ENCODE measurements at places on chromosomes 13 and 19.

- DNase-seq = no peak
Observed at GRCh38 chr13:21613791-21614190, 9.8 kb upstream of the MICU2 start.

DNA sequence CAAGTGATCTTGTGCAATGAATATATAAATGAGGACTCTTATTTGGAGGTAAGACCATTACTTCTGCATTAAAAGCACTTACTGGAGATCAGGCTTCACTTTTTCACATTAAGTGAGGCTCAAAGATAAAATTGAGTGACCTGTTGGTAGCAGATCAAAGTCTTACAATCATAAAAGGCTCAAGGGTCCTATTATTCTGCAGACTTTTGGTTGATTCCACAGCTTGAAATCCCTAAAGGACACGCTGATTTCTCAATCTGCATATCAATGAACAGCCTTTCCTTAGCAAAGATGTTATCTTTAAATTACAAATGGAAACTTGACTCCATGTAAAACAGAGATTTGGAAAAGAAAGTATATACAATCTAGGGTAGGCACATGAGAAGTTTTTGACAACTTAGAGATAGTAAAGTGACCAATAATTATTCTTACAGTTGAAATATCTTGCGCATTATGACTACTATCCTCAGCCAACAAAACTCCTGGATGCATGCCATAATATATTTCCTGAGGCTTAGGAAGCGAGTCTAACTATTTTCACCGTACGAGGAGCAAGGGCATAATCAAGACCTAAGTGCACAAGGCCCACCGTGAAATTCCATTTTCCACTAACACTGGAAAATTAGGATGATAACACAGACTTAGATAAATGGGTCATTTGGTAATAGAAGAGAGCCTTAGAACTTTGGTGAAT lies 640.7 kb downstream of the LIG4 start:
- DNase-seq = no peak

- DNase-seq = no peak
Observed at GRCh38 chr13:94122300-94122915, 357.1 kb downstream of the DCT start.

DNA sequence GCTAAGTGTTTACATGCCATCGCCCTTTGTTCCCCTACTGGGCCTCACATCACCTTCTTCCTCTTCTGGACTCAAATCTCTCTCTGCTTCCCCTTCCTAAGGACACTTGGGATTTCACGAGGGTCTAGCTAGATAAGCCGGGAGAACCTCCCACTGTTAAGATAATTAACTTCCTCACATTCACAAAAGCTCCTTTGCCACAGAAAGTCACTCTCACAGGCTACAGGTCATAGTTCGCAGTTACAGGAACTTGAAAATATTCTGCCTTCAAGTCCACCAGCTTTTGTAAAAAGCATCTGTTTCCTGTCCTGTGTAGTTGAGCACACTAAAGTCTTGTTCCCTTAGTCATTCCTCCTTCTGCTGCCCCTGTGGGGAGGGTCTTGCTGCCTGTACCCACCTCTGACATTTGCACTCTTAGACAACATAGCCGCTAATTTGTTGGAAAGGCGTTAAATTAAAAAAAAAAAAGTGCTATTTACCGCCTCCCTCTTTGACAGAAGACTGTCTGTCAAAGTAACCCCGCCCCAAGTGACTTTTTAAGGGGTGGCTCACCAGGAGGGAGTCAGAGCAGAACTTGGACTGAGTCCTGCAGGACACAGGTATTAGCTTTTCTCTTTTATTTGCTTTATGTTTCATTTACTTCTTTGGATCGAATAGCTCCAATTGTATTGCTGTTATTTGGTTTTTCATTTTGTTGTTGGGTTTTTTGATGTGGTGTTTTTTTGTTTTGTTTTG lies 26.8 kb upstream of the CEACAM21 start:
- no peak for DNase-seq

GRCh38 chr19:50358483-50359327 lies 6.7 kb downstream of the NAPSA start:
- DNase-seq = peak; percentile 68

DNA sequence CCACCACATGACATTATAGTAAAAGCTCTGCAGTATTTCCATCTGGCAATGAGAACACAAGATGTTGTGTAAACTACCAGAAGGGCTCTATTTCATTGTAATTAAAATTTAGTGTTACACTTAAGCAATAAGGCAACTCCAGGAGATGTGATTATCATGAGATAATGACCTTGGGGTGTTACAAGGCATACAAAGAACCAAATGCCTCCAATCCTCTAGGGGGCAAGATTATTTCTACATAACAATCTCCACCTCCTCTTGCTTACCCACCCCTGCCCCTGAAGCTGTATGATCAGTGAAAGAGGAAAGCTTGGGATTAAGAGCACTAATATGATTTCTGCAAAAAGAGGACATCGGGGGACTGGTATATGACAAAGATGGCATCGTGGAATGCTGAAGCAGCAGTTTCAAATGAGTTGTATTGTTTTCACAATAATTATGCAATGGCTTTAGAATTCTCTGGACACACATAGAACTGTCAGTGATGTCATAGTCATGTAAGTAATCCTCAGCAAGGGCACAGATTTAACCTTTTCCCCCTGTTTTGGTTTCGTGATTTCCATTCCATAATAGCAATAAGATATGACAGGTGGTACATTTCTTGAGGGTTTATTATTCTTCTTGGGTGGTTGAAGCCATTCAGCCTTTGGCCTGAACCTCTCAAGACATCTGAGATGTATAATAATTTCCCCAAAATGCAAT lies 295.3 kb downstream of the MZT1 start:
- no peak for DNase-seq

- no peak for DNase-seq
Observed at GRCh38 chr19:37845932-37846331, 60.5 kb downstream of the WDR87 start.

- no peak for DNase-seq
Observed at GRCh38 chr13:27264181-27264580, 6.4 kb upstream of the RASL11A start.

DNA sequence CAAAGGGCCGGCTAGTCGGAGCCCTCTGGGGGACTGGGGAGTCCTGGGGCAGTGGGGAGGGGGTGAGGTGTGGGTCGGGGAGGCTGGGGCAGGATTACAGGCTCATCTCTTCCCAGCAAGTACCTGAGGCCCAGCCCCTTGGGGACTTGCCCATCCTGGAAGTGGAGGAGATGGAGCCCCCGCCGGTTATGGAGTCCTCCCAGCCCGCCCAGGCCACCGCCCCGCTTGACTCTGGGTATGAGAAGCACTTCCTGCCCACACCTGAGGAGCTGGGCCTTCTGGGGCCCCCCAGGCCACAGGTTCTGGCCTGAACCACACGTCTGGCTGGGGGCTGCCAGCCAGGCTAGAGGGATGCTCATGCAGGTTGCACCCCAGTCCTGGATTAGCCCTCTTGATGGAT lies 9.9 kb downstream of the PALM3 start:
- no peak for DNase-seq

DNA sequence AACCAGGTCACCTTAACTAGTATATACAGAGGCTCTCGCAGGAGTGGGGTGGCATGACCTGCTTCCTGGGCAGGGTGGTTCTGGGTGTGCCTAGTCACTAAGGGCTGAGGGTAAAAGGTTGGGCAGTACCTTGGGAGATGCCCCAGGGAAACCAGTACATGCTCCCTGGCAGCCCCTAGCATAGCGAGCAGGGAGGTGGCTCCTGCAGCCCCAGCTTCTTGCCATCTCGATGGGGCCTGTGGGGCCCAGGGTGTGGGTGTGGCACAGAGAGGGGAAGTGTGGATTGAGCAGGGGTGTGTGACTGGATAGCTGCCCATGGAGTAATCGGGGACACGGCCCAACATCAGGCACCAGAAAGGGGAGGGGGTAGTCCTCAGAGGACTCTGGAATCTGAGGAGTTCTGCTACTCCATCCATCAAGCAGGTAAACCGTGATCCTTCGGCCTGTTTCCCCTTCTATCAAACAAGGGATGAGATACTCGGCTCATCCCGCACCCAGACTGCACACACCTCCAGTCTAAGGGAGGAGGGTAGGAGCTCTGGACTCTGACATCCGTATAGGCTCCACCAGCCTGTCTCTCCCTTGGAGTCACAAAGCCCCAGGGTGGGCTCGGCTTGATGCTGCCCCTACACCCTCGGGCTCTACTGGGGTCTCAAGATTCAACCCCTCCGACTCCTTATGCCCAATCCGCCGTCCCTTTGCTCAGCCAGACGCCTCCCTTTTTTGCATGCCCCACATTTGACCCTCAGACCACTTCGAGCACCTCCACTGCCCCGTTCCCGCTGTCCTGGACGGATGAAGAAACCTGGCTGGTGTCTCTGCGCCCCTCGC lies 1.1 kb downstream of the ZBTB45 start:
- peak; percentile 55 for DNase-seq

DNA sequence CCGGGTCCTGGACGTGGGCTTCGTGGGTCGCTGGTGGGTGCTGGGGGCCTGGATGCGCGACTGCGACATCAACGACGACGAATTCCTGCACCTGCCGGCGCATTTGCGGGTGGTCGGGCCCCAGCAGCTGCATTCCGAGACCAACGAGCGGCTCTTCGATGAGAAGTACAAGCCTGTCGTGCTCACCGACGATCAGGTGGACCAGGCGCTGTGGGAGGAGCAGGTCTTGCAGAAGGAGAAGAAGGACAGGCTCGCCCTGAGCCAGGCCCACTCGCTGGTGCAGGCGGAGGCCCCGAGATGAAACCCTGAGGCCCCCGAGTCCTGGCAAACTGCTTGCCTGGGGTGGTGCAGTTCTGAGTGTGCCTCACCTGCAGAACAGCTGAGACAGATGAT lies 787 bp downstream of the TIMM29 start:
- no peak for DNase-seq

DNA sequence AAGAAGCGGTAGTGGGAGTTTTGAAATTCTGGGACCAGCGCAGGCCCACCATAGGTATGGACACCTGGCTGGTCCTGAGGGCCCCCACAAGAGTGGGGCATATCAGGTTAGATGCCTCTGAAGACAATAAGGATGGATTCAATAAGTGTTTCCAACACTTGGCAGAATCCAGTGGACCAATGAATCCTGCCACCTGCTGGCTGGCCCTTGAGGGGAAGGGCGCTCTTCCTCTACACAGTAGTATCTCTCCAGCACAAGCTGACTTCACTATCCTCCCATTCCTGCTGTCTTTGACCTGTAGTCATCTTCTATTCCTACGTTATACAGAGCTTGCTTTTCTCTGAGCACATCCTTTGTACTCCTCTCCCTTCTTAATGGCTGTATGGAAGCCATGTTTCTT lies 199.7 kb upstream of the TSHZ3 start:
- no peak for DNase-seq

DNA sequence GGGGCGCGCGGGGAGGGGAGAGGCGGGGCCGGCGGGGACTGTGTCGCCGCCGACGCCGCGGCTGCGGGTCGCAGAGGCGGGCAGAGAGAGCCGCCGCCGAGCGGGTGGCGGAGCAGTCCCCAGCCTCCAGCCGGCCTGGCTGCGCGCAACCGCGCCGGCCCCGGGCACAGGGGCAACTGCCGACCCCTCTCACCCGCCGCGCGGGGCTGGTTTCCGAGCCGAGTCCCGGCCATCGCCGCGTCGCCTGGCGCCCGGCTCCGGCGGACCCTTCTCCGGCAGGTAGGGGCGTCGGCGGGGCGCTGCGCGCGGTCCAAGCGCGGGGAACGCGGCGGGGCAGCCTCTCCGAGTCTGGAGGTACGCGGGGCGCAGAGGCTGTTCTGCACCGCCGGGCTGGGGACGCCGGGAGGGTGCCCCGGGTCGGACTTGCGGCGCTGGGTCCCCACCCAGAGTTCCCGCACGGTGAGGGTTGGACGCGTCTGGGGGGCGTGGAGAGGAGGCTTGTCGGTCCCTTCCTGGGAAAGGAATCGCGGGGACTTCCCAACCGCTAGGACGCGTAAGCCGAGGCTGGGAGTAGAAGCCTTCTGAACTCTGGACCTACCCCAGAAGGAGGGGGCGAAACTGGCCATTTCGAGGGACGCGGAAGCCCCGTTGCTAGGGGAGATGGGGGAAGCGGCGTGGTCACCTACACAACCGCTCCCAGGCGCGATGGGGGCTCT lies 133.6 kb upstream of the MYO16 start:
- DNase-seq = no peak
